Stimulated activated CD8-positive, alpha-beta memory T cell treated with anti-CD3 and anti-CD28 coated beads, Interleukin-7, amount 100 ng/mL, for 4 hours (primary cell): ENCODE measurements at places on chromosomes 2 and 18.

GRCh38 chr18:42976869-42977590 lies 138.5 kb downstream of the RIT2 start:
- no peak for DNase-seq

DNA sequence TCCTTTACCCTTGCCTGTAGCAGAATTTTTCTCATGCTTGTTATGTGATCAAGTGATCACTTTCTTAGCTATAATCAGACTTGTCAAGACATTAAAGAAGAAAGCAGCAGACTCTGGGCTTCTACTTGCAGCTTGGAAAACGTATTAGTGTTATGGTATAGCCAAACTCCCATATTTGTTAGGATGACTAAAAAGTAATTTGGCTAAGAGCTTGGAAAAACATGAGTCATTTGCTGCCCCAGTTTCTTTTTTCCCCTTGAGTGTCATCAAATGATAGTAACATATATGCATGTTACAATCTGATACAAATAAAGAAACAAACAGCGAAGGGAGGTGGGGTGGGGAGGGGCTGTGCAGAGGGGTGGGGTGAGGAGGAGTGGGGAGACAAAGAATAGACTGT lies 155.5 kb downstream of the IKZF2 start:
- DNase-seq, result no peak

- no peak for DNase-seq
Observed at GRCh38 chr18:35185771-35186170, 55.1 kb upstream of the ZNF397 start.

- DNase-seq, result no peak
Observed at GRCh38 chr2:127624320-127624755, 21.6 kb upstream of the GPR17 start.

- no peak for DNase-seq
Observed at GRCh38 chr2:43764086-43764705, 9.6 kb upstream of the DYNC2LI1 start.

- no peak for DNase-seq
Observed at GRCh38 chr18:42429196-42429595, 474.2 kb downstream of the PIK3C3 start.

DNA sequence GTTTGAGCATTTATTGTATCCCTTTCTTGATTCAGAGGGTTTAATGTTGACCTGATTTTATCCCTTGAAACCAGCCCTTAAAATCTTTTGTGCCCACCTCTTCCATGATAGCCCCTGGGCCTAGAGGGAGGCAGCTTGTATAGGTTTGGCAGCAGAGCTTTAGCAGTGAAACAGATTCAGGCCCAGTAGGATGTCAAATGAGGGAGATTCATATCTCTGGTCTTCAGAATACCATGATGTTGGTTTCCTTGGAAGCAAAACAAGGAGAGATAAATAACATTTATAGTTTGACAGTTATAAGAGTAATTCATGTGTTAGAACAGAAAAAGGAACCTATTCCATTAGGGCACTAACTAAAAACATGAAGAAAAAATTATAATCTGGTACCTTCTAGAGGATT lies 649.2 kb downstream of the METTL4 start:
- DNase-seq, result no peak

DNA sequence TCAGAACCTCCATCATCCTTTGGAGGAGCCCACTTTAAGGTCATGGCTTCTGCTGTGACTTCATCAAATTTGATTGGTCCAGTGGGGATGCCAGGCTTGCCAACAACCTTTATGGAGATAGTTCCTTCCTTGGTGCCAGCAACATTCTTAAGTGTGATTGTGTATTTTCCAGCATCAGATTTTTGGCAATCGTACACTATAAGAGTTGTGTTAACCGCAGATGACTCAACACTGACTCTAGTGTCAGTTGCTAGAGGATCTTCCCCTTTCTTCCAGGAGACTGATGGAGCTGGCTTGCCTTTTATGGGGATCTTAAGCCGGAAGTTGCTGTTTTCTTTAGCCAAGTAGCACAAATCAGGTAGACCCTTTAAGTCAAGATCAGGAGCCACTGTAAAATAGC lies 98.7 kb downstream of the PLEKHA3 start:
- no peak for DNase-seq

DNA sequence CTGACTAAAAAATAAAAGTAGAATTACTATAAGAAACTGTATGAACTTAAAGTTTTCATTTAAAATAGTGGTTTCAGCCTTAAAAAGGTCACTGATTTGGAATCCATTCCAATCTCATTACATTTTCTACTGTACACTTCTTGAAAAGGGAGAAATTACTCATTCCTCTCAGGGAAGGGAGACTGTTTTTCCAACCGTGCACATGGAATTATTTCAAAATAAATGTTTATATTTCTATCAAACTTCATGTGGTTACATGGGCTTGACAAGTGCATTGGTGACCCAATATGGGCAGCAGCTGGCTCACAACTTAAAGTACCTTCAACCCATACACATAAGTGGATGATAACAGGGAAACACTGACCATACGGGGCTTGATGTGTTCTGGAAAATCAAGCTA lies 324.5 kb upstream of the THUMPD2 start:
- no peak for DNase-seq

- DNase-seq, result no peak
Observed at GRCh38 chr2:57475391-57475790, 571.2 kb upstream of the VRK2 start.

GRCh38 chr2:9554921-9555296 lies 721 bp downstream of the ADAM17 start:
- peak; percentile 6 for DNase-seq

DNA sequence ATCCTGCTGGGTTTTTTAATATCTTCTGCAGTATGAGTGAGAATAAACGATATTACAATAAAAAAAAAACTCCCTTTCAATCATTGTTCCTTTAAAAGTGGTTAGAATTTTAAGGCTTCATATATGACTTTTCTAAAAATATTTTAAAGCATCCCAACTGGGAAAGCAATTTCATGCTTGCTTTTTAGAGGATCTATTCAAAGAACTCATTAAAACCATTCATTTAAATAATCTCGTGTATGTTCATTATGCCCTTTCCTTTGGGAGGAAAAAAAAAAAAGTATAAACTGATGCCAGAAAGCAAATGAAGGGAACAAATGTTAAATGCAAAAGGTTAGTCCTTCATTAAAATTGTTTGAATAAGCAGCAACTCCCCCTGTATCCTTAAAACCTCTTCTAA lies 81.2 kb downstream of the XIRP2 start:
- DNase-seq, result no peak

GRCh38 chr2:39523308-39524044 lies 86.4 kb upstream of the MAP4K3 start:
- no peak for DNase-seq

DNA sequence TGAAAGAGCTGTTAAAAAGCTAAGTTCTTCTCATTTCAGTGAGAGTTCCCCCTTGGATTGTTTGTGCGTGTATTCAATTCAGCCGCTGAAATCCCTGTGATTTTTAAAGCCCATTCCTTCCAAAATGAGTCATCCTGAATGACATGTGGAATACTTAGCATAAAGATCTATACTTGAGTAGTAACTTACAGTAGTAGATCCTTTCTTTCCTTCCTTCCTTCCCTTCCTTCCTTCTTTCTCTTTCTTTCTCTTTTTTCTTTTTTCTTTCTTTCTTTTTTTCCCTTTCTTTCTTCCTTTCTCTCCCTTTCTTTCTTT lies 18.2 kb upstream of the SOX11 start:
- no peak for DNase-seq

DNA sequence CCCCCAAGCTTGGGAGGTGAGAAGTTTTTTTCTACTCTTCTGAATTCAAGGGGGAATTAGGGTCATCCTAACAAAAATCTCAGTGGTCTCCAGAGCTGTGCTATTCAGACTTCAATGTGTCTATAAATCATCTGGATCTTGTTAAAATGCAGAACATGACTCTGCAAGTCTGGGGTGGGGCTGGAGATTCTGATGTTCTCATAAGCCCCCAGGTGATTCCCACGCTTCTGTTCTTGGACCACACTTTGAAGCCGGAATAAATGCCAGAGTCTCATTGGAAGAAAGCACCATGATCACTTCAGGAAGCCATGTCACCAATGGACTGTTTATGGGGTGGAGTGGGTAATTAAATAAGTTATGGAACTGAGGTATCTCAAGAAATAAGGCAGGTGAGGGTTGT lies 22.2 kb upstream of the SLC16A14 start:
- DNase-seq, result no peak

DNA sequence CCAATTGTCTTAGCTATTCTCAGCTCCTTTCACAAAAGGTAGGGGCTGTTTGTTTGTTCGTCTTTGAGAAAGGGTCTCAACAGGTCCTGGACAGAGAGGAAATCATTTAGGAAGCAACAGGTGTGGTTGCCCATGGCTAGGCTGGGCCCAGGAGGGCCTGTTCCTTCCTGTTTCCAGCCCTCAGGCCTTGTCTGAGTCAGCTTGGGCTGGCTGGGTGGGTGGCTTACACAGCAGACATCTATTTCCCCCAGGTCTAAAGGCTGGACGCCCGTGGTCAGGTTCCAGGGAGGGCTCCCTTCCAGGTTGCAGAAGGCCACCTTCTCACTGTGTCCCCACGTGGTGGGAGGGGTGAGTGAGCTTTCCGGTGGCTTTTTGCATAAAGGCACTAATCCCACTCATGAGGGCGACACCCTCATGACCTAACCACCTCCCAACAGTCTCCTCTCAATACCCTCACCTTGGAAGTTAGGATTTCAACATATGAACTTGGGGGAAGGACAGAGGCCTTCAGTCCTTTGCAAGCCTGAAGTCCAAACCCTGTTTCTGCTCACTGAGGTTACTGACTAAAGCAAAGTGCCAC lies 45.5 kb downstream of the ARHGEF4 start:
- no peak for DNase-seq

- no peak for DNase-seq
Observed at GRCh38 chr2:43075054-43075593, 151.3 kb downstream of the ZFP36L2 start.

GRCh38 chr2:83661711-83662110 lies 797.4 kb downstream of the SUCLG1 start:
- DNase-seq, result no peak

DNA sequence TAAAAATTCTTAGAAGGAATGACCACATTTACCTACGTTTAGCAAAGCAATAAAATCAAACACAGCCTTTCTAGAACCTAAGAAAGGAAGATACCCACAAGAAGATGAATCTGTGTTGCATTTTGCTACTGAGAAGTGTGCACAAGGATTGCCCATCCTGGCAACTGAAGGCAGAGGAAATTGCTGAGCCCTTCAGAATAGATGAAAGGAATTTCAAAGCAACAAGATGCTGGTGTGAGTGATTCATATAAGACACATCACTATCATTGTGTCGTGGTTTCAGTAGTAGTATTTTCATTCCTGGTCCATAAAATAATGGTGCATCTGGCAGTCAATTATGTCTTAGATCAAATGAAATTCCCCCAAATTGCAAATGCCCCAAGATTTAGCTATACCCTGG lies 48.4 kb upstream of the ANKRD44 start:
- no peak for DNase-seq

DNA sequence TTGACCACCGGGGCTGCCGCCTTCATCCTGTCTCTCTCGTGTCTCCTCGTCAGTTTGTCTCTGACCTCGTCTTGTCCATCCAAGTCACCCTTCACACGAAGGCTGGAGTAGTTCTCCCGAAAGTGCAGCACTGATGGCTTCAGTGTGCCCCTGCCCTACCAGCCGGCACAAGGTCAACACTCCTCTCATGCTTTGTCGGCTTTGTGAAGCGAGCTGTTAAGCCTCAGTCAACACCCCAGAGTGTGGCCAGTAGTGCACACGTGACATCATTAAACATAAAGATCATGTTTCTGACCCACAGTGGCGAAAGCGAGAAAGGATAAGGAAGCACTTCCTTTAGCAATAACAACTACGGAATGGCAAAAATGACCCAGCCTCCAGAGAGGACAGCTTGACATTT lies 23.2 kb downstream of the ACKR3 start:
- DNase-seq, result no peak

DNA sequence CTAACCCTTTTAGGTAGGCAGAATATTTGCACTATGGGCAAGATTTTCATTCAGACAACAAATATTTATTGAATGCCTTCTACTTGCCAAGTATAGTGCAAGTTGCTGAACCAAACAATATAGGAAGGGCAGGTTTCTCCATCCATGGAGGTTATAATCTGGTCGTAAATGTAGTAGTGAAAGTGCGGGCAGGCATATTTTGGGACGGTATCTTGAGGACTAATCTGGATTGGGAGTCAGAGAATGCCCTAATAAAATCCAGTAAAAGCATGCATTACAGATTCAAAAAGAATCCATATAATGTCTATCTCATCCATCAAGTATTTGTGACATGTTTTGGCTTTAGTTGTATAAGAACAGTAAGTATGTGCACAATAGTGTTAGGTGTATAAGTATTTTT lies 1.7 kb upstream of the NDUFV2 start:
- DNase-seq, result no peak

DNA sequence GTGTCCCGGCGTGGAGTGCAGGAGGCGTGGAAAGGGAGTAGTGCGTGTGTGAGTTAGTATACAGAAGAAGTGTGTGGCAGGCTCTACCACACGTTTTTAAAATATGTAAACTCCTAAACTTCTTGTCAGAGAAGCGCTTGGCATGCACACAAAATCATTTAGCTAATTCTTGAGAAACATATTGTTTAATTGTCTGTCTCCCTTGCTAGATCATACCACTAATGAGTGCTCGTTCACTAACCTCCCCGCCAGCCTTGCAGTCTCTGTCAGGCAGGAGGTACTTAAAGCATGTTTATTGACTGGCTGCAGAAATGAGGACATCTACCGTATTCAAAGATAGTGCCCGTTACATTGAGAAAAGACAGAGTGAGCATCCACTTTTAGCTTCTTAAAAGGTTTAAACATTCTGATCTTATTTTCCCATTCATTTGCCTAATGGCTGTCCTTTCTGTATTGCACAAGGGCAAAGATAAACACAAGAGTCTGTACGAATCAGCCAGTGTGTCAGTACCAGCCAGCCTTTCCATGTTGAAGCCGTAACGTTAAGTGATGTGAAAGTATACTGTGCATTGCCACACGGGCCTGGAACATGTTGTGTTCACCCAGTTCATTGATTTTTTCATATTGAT lies 41.4 kb downstream of the TRAPPC12 start:
- no peak for DNase-seq
